ENCODE measurements at places on chromosomes 13 and 19. TPM values are rescaled to one million over a fixed set of nuclear protein-coding genes. Genes with fewer than 3 reads are reported as not detected.

DNA sequence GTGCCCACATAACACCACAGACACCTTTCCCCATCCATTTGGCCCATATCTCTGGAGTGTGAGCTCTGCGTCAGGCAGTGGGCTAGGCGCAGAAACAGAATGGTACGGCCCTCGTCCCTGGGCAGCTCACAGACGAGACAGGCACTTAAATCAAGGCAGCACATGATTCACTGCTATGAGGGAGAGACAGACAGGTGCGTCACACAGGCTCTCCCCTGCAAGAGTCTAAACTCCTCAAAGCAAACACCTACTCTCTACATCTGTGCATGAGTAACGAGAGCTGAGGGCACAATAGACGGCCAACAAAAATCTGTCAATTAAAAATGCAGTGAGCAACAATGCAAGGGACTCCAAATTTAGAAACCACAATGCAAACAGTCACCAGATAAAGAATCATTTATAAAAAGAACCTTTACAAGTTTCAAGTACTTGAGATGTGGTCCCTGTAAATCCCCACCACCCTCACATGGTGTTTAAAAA, 348.9 kb downstream of the UQCRFS1 start:
- DNase-seq = no peak

Gene SIGLECL1
- not detected for total RNA-seq

Gene ZNF665
- total RNA-seq = 6.7 TPM

GRCh38 chr19:56748378-56748777, 76.8 kb upstream of the ZNF835 start:
- DNase-seq = no peak

Gene PGLYRP1
- 1.3 TPM for total RNA-seq

DNA sequence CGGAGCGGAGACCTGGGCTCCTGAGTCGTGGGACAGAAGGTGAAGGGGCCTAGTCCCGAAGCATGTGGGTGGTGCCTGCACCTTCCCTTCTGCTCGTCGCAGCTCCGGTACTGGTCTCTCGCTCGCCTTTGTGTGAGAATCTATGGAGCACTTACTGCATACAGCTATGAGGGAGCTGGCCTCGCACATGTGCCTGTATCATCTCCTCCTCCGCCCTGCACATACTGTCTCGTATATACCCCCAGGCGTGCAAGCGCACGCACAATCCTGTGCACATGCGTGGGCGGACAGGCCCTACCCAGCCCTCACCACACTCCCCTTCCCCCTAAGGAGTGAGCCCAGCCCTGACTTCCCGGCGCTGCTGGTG, 8.7 kb downstream of the PIK3R2 start:
- no peak for DNase-seq

Data from lung (tissue), 17 donors.